ENCODE measurements at places on chromosomes 16 and 17.

DNA sequence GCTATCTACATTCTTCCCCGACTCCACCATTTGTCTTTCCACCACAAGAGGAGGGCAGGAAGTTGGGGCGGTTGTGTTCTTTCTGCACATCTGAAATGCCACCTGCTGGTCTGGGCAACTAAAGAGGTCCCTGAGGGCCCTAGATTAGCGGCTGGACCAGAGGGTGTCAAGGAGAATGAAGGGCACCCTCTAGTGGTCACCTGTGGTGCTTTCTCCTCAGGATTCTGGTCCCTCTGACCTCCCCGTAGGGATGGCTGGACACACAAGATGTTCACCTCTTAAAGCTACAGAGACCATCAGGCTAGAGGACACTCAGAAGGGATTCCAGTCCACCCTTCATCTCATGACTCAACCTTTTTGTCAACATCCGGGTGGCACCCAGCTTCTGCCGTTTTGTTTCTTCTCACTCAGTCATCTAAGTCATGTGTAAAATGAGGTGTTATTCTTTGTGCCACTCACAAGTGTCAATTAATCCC, 2.9 kb upstream of the SCIMP start:
- peak; percentile 13 for DNase-seq

DNA sequence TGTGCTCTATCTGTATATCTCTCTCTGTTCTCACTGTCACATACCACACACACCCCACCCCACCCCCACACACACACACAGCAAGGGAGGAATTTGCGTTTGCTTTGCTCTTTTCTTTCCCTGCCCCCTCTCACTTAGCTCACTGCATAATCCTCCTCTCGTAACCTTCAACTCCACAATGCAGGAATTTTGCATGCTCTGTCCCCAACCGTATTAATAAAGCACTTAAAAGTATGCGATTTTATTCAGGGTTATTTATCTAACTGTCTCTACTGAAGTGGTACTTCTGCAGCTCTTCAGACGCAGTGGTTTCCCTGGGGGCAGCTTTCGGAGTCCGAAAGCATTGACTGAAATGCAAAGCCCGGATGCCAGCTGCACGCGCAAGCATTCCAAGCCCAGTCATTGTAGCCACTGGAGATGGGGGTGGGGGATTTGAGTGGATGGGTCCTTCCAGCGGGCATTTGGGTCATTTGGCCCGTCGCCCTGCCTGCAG, 105.4 kb upstream of the RBFOX1 start:
- no peak for DNase-seq

- DNase-seq = peak; percentile 40
These were observed 111.4 kb downstream of the UTP18 start for GRCh38 chr17:51371732-51372151.

GRCh38 chr16:75116081-75116910, at the start of gene LDHD:
TSS of gene LDHD (minus strand) at chr16:75116780. CDS start at chr16:75116720, 60 bp downstream.
- no peak for DNase-seq

GRCh38 chr17:40069751-40070708, 7.3 kb downstream of the THRA start:
- DNase-seq = no peak

- DNase-seq = no peak
These were observed 541 bp downstream of the ACACA start for GRCh38 chr17:37405955-37406634.

DNA sequence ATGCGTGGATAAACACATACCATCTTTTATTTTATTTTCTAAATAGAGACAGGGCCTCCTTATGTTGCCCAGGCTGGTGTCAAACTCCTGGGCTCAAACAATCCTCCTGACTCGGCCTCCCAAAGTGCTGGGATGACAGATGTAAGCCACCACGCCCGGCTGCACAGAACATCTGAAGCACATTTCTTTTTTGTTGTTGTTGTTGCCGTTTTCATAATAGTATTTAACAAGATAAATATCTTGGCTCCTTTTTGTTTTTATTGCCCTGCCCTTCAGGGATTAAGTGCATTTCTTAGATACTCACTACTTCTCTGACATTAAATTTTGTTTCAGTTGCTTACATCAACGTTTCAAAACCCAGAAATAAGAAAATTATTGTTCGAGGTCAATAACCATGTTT, 37.4 kb downstream of the ANKRD11 start:
- no peak for DNase-seq

- no peak for DNase-seq
These were observed 128.2 kb downstream of the HS3ST3B1 start for GRCh38 chr17:14429084-14429483.

- no peak for DNase-seq
These were observed 6.0 kb upstream of the CPD start for GRCh38 chr17:30372755-30373154.

DNA sequence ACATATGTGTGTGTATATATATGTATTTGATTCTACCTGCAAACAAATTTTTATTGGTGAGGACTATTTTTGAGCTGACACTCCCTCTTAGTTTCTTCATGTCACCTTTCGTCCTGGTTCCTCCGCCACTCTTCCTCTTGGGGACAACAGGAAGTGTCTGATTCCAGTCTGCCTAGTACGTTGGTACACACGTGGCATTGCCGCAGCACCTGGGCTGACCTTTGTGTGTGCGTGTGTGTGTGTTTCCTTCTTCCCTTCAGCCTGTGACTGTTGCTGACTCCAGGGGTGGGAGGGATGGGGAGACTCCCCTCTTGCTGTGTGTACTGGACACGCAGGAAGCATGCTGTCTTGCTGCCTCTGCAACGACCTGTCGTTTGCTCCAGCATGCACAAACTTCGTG, 29.4 kb upstream of the CACNG5 start:
- DNase-seq = no peak

DNA sequence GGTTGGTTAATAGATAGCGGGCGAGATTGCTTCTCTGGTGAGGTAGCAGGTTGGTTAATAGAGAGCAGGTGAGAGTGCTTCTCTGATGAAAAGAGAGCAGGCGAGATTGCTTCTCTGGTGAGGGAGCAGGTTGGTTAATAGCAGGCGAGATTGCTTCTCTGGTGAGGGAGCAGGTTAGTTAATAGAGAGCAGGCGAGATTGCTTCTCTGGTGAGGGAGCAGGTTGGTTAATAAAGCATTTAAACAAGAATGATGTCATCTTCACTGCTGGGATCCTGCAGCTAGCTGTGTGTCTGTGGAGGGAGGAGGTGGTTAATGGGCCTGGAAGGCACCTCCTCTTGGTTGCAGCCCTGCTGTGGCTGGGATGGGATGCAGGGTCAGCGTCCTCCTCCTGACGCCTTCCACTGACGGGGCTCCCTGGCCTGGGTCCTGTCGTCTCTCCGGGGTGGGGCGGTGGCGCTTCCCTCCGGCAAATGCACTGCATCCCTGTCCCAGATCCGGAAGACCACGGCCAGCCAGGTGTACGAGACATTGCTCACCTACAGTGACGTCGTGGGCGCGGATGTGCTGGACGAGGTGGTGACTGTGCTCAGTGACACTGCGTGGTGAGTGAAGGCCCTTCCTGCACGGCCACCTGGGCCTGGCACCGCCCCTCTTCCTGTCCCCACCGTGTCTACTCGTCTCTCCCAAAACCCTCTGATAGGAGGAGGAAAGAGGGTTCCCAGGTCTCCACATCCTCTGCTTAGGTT, 99.2 kb upstream of the ZNF750 start:
- DNase-seq = no peak

- no peak for DNase-seq
These were observed at the start of gene TNFRSF12A for GRCh38 chr16:3020247-3020603. TSS of gene TNFRSF12A (plus strand) at chr16:3020368. CDS start at chr16:3020398, 30 bp downstream.

- DNase-seq = no peak
These were observed 12.0 kb downstream of the USP36 start for GRCh38 chr17:78828470-78829185.

GRCh38 chr17:18324140-18325050, 9.3 kb downstream of the SMCR8 start:
- no peak for DNase-seq

DNA sequence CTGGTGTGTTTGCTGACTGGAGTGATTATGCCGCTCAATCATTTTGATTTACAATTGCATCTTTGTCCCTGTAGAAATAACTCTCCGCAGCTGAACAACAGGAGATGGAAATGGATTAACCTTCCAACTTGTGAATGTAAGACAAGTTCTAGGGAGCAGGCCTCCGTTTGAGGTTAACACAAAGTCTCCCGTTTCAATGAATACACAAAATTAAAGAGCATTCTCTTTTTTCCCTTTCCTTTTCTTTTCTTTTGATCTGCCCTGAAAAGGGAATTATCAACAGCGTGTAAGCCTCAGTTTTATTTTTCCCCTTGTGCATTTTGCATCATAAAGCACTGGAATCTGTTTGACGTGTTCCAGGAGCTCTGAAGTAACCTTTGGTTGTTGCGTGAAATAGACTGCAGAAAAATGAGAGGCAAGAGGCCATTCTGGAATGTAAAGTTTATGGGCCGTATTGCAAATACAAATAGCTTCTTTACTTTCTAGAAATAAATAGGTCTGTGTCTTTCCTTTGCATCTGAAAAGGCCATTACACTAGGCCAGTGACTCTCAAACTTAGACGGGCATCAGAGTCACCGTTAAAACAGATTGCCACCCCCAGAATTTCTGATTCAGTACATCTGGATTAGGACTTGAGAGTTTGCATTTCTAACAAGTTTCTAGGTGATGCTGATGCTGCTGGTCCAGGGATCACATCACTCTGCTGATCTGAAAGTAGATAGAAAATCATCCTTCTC, 164.7 kb downstream of the ZNF18 start:
- no peak for DNase-seq

DNA sequence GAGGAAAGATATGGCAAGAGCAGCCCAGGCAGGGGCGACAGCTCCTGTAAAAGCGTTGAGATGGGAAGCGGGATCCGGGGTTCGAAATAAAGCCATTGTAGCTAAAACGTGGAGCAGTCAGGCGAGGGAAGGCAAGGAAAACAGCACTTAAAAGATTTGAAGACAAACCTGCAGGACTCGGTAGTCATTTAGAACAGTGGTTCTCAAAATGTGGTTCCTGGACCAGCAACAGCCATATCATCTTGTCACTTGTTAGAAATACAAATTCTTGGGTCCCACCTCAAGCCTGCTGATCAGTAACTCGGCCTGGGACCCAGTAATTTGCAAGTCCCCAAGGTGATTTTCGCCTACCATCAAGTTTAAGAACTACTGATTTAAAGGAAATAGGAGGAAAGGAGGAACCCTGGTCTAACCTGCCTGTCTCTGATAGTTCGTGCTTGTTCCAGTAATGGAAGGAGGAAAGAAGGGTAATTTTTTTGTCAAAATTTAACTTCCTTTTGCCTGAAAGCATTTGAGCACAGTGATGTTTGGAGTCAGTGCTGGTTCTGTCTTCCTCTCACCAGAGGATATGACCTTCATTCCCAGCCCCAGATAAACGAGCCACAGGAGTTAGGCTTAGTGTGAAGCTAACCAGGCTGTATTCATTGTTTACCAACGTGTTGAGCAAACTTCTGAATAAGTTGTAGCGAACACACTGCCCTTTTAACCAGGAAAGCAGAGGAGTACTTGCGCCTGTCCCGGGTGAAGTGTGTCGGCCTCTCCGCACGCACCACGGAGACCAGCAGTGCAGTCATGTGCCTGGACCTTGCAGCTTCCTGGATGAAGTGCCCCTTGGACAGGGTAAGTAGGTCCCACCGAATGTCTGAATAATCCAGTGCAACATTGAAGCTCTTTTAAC, 1.1 kb downstream of the ORC6 start:
- no peak for DNase-seq

GRCh38 chr16:82741073-82741615, 114.4 kb downstream of the CDH13 start:
- peak; percentile 46 for DNase-seq

- DNase-seq = no peak
These were observed 17.0 kb upstream of the HYDIN start for GRCh38 chr16:71247478-71247877.

GRCh38 chr17:45307290-45308015, 9.4 kb downstream of the MAP3K14 start:
- no peak for DNase-seq

DNA sequence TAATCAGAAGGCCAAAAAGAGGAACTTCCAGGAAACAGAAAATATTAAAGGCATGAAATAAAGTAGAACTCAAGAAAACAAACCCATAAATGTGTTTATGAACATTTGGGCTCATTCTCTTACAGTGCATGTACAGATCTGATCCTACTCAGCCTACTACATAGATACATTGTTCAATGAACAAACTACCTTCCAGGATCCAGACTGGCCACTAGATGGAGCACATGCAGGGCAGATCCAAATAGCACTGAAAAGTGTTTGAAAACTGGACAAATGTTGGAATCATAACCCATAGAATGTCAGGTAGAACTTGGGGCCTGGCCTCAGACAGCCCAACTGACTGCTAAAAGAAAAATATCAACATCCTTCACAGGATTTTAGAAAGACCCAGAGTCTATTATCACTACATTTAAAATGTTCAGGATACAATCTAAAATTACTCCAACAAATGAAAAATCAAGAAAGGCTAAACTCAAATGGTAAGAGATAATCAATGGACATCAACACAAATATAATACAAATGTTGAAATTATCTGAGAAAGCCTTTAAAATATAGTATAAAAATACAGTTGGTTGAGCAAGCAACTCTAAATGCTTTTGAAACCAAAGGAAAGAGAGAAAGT, 122.4 kb upstream of the NUDT7 start:
- peak; percentile 9 for DNase-seq

- DNase-seq = no peak
These were observed 467.0 kb upstream of the C16orf82 start for GRCh38 chr16:26599785-26600104.

DNA sequence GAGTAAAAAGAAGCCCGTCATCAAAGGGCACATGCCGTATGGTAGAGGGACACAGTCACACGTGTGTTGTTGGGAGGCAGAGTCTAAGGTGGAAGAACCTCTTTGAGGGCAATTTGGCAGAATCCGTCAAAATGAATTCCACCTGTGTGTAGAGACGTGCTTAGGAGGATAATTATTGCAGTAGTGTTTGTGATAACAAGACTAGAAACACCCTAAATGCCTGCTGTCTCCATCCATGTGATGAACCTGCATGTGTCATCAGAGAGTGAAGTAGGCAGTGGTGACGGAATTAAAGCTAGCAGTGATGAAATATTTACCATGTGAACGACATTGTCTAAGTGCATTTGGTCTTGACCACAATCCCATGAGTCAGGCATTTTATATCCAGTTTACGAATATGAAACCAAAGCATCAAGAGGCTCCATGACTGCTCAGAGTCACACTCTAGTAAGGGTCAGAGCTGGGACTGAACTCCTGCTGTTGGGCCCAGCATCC, 61.3 kb upstream of the ADORA2B start:
- DNase-seq = no peak

GRCh38 chr17:10754109-10754508, 24.3 kb upstream of the TMEM220 start:
- no peak for DNase-seq

DNA sequence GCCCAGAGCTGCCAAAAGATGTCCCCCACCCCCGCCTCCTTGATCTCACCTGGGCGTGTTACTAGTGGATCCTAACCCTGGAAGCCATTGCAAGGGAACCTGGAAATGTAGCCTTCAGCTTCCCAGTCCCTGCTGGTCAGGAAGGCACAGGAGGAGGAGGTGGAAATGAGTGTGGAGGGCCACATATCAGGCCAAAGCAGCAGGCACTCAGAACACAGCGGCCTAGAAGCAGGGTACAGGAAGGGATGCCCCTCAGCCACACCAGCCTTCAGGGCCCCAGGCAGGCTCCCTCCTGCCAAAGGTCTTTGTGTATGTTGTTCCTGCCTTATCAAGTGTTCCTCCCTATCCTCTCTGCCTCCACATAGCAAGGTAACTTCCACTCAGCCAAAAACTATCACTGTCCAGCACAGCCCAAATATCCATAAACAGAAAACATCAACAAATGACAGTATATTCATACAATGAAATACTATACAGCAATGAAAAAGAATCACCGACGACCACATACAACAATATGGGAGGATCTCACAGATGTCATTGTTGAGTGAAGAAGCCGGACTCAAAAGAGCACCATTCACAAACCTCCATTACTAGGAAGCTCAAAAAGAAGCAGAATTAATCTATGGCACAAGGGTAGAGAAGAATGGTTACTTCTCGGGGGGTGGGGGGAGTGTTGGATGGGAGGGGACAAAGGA, 28.2 kb upstream of the TNFRSF13B start:
- DNase-seq = no peak

Measured in NCI-H524 treated with DMSO at 0.1 percent for 48 hours (cell line).